ENCODE measurements at places on chromosomes 4 and X.

- DNase-seq, result no peak
Observed at GRCh38 chr4:153421941-153422340, 44.2 kb upstream of the TMEM131L start.

GRCh38 chr4:165613581-165613980 lies 234.8 kb downstream of the CPE start:
- DNase-seq, result no peak

- DNase-seq, result no peak
Observed at GRCh38 chrX:101195442-101196173, 24.0 kb upstream of the DRP2 start.

GRCh38 chr4:7322166-7322991 lies 112.4 kb downstream of the PSAPL1 start:
- peak; percentile 38 for DNase-seq

DNA sequence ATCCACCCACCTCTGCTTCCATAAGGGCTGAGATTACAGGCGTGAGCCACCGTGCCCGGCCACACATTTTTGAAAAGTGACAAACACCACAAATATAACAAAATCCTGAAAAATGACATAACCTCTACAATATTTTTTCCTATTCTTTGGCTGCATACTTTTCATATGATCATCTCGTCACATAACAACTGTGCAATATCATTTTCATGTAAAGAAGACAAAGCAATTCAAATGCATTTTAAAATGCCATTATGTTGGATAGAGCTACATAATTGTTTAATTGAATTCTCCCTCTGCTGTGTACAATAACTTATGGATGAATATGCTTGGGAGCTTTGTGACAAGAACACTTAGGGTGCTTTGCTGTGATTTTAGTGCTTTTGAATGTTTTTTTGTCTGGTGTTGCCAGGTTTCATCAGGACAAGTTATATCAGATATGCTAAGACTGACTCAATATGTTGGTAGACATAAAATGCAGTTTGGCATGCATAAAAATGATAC lies 132.9 kb downstream of the CHIC2 start:
- no peak for DNase-seq

DNA sequence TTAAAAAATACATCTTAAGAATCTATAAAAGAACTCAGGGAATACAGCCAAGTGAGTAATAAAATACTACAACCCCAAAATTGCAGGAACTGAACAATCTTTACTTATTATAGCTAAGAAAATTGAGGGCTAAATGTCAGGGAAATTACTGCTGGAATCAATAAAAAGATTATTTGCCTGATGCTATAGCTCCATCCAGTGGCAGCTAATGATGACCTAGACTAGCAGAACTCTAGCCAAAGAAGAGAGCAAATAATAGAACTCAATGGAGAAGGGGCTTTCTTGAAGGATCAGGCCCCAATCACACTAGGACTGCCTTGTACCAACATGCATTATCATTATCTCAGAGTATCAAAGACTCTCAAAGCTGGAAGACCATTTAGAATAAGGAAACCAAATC lies 85.0 kb upstream of the FAM241A start:
- no peak for DNase-seq

All from nucleus accumbens (tissue), 56 donors.